ENCODE measurements at places on chromosomes 12 and 14.
A peak's percentile ranks its signal among the peaks of the same experiment; 100 is the strongest.

DNA sequence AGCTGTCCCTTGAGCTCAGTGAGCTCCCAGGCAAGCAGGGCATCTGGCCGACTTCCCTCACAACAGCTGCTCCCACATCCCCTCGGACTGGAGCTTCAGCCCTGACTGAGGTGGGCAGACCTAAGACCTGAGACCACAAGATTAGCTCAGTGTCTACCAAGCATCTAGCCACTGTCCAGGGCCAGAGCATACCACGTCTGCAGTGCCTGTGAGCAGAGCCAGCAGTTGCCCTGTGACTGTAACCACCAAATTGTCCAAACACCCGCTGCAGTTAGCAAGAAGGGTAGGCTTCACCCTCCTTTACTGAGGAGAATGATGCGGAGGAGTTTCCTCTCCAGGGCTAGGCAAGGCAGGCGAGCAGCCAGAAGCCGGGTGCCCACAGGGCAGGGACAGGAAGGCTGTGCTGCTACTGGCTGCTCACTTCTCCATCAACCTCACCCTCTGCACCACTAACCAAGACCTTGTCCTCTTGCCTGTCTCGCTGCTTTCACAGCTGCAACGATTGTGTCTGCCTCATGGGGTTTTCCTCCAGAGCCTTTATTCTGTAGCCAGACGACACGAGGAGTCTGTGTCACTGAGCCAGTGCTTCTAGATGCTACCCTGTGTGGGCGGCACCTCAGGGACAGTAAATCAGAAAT is 53.9 kb downstream of the ANAPC7 start:
- DNase-seq = peak; percentile 15

DNA sequence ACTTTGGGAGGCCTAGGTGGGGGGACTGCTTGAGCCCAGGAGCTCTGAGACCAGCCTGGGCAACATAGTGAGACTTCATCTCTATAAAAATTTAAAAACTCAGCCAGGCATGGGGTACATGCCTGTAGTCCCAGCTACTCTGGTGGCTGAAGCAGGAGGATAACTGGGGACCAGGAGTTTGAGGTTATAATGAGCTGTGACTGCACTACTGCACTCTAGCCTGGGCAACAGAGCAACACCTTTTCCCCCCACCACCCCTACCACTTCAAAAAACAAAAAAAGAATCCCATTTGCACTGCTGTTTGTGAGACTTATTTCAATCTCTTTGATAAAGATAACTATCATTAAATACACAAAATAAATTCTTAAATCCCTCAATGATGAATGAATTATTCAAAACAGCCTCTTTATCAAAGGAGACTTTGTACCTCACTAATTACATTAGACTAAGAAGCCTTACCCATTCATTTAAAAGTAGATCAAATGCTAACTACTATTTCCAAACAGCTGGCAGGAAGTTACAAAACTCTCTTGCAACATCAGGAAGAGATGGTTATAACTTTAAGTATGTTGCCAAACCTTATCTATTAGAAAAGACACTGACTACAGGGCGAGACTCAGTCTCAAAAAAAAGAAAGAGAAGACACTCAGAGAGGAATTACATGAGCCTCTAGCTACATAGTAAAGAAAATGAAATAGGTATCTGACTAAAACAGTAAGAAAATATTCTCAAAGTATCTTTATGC is 14.7 kb downstream of the BLTP3B start:
- DNase-seq = no peak

- no peak for DNase-seq
Measured at GRCh38 chr14:96086032-96086431, 46.9 kb downstream of the C14orf132 start.

GRCh38 chr12:12018454-12018853 is 52.3 kb upstream of the BCL2L14 start:
- no peak for DNase-seq

- DNase-seq = no peak
Measured at GRCh38 chr14:99756796-99757195, 36.4 kb upstream of the EML1 start.

DNA sequence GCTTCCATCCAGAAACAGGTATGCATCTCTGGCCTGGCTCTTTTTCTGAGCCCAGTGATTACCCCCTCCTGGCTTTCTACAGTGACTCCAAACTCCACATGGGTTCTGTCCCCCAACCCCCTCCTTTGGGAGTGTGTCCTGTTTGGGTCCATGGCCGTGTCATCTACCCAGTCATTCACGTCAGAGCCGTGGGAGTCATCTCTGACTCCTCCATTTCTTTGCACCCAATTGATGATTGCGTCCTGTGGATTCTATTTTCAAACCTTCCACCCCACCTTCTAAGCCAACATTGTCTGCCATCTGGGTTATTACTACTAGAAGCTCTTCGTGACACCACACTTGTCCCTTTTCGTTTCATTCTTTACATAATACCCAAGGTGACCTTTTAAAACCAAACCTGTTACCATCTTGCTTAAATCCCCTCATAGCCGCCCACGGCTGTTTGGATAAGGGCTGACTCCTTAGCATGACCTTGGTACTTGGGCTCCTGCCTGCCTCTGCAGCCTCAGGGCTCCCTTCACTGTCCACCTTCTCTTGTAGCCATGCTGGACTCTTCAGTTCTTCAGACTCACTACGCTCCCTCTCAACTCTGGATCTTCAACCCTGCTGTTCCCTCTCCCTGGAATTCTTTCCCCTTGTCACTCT is 38.1 kb upstream of the NT5DC3 start:
- no peak for DNase-seq

DNA sequence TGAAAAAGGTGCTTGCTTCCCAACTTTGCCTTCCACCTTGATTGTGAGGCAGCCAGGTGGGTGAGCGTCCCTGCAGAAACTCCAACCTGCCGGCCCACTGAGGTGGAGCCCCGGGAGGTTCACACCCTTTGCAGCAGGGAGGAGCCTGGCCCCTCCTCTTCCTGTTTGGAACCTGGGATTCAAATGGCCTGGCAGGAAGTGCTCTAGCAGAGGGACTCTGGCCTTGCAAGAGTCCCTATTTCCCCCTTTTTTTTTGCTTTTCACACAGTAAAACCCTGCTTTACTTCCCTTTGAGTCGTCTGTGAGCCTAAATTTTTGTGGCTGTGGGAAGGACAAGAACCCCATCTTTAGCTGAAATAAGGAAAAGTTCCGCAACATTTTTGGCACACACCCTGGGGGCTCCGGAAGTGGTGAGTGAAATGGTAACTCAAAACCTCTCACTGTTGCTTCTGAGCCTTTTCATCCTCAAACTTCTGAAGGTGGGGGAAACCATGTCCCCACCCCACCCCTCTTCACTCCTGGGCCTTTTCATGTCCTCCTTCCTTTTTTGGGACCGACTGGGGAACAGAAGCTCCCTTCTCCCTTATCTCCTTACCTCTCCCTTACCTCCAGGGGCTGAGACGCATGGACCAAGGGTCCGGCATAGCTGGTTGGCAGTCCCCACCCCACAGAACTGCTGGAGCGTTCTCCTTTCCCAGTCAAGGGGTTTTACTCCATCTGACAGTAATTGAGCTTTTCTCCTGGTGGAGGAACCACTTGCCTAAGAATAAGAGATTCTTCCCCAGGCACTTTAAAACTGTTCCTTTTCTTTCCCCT is 102.0 kb downstream of the KCNMB4 start:
- no peak for DNase-seq

GRCh38 chr12:114018669-114019068 is 52.5 kb upstream of the RBM19 start:
- DNase-seq = no peak

Measured in stimulated activated CD4-positive, alpha-beta T cell treated with anti-CD3 and anti-CD28 coated beads, Interleukin-2, amount 100 ng/mL, for 48 hours (primary cell).